ENCODE measurements at places on chromosomes 3 and 15.

DNA sequence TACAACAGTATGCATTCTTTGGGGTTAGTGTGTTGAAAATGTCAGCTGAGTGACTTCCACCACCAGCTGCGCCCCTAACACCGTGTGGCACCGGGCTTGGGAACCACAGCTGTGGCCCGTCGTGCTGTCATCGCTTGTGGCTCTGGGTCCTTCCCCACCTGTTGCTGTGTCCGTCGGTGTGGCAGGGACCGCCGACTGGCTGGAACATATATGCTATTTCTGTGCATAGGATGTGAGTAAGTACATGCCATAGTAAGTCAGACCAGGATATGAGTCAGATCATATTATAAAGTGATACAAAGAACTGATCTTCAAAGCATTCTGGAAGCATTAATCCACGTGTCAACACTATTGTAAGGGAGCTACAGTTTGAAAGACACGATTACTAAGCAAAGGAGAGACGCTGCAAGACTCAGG lies 31.9 kb downstream of the EHD4 start:
- no peak for DNase-seq

DNA sequence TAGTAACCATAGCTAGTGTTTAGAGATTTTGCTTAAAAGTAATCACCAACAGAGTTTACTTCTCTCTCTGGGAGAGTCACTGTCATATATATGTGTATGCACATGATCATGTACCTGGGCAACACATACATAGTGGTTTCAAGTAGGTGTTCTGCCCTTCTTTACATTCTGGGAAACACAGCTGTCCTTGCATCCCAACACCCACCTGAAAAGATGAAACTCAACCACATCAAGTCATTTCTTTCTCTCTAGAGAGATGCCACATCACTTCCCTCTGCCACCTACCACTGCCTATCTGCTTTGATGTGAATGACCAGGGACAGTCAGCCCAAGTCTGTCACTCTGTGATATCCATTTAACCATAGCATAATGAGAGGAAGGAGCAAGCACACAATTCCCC lies 155.8 kb upstream of the GADL1 start:
- no peak for DNase-seq

- peak; percentile 52 for DNase-seq
Observed at GRCh38 chr15:74958320-74958907, 1.8 kb upstream of the RPP25 start.

DNA sequence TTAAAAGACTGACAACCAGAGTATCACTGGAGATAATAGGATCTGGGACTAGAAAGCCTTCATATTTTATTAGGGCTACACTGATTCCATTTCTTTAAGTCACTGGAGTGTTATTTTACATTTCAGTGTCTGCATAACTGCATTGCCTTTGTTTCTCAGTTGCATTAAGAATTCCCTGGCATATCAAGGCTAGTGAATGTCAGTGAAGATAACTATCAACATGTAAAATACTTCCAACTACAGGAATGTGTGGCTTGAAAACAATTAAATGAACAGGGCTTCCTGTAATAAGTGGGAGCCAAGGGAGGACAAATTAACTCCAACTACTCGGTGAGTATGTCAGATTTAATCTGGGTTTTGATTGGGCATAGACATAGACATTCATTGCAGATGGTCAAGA lies 628.5 kb downstream of the ROBO2 start:
- DNase-seq, result no peak

GRCh38 chr15:77034695-77035489 lies 36.0 kb downstream of the TSPAN3 start:
- DNase-seq, result no peak

DNA sequence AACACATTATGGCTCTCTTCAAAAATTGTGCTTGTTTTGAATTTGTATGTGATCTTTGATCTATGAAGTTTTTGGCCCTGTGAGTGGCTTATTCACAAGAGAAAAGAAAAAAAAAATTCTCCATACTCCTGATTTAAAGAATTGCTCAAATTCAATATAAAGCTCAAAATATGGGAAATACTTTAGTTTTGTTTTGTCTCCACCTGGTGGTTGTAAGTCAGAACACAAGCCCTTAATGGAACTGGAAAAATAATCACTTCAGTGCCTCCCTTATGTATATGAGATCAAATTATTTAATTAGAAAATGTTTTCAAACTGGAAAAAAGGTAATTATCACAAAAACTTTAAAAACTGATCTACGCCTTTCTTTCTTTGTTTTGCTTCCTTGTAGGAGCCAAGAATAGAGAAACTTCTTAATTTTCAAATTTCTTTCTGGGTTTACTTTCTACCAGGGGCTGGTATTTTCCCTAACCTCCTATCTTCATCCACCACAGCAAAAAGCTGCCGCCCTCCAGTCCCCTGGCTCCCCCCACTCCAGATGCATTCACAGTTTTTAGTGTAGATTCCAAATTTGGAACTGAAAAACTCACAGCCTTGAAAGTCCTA lies 50.6 kb downstream of the SERP1 start:
- peak; percentile 8 for DNase-seq

- no peak for DNase-seq
Observed at GRCh38 chr3:98002717-98003116, 30.5 kb upstream of the RIOX2 start.

- DNase-seq, result no peak
Observed at GRCh38 chr15:56725386-56725785, 7.9 kb downstream of the ZNF280D start.

DNA sequence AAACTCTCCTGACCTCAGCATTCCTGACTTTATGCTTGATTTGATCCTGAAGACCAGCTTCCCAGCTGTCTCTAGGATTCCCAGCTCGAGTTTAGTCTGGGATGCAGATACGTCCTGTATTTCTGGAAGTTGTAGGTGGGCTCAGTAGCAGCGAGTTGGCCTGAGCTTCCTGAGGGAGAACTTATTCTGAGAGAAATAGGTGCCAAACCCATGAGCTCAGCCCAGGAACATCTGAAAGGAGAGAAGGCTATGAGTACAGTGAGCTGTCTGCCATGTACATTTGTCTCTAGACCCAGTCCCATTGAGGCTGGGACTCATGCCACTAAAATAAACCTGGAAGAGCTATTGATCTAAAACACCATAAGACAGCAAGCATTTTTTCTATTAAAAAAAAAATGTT lies 36.6 kb upstream of the SLC9A9 start:
- no peak for DNase-seq

DNA sequence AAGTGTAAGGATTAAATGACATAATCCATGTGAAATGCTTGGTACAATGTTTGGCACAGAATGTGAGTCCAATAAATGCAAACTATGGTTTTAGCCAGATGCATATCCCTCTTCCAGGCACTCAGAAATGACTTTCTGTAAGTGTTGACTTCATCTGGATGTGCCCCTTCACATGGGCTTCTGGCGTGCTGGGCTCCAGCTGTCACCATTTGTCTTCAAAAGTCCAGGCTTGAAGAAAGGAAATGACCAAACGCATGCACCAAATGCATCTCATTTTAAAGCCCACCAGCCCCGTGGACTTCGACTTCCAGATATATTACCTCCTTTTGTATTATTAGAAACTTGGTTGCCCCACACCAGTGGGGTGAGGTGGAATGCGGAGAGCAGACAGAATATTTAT lies 23.7 kb downstream of the CRYGS start:
- DNase-seq, result no peak

- peak; percentile 6 for DNase-seq
Observed at GRCh38 chr15:63553388-63553791, 43.8 kb upstream of the FBXL22 start.

DNA sequence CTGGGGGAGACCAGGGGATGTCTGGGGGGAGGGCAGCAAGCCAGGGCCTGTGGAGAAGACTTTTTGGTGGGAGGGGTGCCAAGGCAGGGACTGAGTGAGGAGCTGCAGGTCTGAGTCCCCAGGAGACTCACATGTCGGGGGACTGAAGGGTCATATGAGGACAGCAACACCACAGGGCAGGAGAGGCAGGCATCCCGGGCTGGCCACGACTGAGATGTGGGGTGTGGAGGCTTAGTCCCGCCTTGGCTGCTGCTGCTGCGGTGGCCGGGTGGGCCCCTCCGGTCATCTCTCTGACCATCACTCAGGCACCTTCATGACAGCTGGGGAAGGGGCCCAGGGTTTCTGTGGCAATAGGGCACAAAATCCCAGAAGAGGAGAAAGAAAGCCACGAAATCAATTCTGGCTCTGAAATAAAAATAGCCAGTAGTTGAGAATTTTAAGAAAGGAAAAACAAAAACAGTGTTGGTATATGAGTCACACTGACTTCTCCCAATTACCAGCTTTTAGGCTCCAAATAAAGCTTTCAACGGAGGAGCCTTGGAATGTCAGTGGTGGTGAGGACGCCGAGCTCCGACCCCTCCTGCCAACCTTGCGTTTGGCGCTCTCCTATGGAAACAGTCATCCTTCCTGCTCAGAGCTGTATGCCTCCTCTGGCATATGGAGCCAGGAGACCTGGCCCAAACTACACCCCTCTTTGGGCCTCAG lies 52.9 kb upstream of the ITGA11 start:
- DNase-seq, result no peak

GRCh38 chr3:178558637-178559036 lies 22.4 kb downstream of the KCNMB2 start:
- DNase-seq, result peak; percentile 94

DNA sequence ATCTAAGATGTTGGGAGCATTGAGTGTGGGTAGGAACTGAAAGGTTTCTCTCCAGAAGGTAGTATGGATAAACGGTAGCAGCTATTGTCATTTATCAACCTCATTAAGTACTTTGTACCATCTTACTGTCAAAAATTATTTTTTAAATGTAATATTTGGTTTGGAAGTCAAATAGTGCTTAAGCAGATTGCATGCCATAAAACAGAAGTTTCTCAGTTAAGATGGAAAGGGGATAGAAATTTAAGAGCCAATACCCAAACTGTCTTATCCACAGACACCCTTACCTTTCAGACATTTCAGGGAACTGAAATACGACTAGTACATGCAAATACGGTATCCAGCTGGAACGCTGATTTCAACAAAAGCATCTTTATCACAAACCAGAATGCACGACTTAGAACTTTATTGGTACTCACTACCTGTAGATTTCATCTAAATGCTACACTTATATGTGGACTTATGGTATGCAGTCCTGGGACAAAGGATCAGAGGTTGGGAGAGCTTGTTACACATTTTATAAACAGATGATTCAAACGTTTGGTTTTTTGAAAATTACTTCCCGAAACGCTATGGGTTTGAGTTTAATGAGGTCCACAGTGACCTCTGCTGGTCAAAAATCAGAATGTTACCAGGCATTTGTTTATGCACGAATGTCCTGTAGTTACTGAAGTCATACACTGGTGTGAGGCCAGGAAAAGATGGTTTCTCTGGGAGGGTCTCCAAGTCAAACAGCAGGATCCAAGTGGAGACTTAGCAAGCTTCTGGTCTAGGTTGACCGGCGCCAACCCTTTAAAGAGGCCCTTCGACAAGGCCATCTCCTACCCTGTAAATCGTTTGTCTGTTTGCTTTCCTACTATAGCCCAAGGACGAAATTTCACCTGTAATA lies 45.7 kb upstream of the DUT start:
- DNase-seq, result peak; percentile 64

DNA sequence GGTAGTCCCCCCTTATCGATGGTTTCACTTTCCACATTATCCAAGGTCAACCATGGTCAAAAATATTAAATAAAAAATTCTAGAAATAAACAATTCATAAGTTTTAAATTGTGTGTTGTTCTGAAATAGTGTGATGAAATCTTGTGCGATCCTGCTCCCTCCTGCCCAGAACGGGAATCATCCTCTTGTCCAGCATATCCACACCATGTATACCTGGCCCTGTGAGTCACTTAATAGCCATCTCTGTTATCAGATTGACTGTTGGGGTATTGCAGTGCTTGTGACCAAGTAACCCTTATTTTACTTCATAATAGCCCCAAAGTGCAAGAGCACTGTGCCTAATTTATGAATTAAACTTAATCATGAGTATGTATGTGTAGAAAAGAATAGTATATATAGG lies 19.1 kb downstream of the FAM81A start:
- DNase-seq, result no peak

DNA sequence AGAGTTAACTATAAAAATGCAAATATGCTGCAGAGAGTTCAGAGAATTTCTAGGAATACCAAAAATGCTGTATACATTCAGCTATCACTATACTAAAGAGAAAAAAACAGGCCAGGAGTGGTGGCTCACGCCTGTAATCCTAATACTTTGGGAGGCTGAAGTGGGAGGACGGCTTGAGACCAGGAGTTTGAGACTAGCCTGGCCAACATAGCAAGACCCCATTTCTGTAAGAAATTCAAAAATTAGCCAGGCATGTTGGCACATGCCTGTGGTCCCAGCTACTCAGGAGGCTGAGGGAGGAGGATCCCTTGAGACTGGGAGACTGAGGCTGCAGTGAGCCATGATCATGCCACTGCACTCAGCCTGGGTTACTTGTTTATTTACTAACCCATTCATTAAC lies 74.7 kb upstream of the SLC12A8 start:
- no peak for DNase-seq

DNA sequence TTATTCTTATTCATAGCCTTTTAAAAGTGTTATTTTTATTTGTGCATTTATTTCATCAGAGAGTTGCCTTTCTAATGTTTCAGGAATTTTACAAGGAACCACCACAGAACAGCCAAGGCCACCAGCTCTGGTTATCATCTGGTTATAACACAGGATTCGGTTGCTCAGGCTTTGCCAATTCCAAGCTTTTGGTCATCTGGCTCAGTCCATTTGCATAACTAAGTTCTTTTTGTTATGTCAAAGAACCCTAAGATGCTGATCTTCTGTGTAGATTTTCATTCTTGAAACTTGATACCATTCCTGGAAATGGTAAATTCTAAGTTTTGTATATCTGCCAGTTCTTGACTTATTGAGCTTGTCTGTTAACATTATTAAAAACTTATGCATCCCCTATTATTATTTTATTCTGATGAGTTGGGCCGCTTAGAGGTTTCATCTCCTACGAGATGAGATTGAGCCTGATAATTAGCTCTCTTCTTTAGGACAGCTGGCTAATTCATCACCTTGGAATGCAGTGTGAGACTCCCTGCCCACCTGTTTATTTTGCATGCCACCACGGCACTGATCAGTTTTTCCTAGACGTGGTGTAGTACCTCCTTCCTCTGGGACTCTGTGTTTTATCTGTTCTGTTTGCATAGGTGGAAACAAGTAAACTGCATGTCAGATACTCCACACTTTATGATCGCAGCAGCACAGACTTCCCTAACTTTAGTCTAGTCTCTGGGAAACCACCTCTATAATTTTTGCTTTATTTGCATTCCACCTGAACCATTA lies 264.8 kb downstream of the SLCO3A1 start:
- no peak for DNase-seq
